ENCODE measurements at places on chromosomes 5 and 9.

- no peak for DNase-seq
Observed at GRCh38 chr5:109739741-109740728, 50.3 kb downstream of the MAN2A1 start.

- DNase-seq = no peak
Observed at GRCh38 chr5:36741128-36741527, 134.7 kb downstream of the SLC1A3 start.

GRCh38 chr9:116494815-116495634, 192.1 kb upstream of the TRIM32 start:
- no peak for DNase-seq

DNA sequence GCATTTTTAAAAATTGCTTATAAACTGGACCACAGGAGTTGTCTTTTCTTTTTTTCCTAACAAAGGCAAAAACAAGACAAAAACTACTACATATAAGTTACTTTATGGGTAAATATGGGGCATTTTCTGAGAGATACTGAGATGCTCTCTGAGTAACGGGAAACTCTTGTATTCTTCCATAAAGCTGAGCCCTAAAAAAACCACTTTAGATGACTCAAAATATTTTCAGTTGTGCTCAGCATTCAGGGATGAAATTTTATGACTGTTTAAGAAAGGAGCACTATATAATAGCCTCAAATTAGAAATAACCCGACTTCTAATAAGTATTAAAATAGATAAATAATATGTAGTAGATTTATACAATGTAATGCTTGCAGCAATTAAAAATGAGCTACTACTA, 644.5 kb downstream of the KCTD16 start:
- no peak for DNase-seq

- DNase-seq = no peak
Observed at GRCh38 chr9:116420993-116421538, 266.0 kb upstream of the TRIM32 start.

GRCh38 chr9:37542895-37543294, 33.3 kb downstream of the FBXO10 start:
- no peak for DNase-seq

- DNase-seq = no peak
Observed at GRCh38 chr5:166602271-166602670, 1689.2 kb upstream of the WWC1 start.

- no peak for DNase-seq
Observed at GRCh38 chr5:165076686-165077085, 1571.3 kb downstream of the MAT2B start.

GRCh38 chr5:145936401-145937131, at the start of gene SH3RF2:
Gene SH3RF2 (plus strand): TSS chr5:145936578. CDS start chr5:145937929, 1,351 bp downstream.
- DNase-seq = no peak

DNA sequence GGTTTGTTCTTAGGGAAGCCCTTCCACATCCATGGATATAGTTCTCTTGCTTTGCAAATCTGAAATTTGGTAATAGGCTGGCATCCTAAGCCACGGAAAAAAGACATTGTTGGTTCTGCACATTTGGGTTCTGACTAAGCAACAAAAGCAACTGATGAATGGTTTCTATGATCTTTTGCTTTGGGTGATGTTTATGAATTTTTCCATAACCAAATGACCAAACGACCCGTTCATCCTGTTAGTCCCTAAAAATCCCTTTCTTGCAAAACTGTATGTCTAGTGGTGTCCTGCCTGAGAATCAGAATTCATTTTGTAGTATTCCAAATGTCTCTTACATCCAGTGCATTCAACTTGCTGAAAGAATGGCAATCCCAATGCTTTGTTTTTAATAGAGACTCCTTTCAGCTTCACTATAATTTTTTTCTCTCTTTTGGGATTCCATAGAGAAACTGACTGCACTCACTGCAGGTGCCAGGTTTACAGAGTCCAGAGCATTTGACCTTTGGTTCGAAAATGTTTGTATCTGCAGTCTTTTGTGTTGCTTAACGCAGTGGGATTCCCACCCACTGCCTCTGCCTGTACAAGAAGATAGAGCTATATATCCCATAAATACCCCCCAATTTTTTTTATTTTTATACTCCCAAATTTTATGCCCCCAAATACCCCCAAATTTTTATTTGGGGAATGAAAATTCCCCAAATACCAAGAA, 4.7 kb downstream of the SPTAN1 start:
- no peak for DNase-seq

DNA sequence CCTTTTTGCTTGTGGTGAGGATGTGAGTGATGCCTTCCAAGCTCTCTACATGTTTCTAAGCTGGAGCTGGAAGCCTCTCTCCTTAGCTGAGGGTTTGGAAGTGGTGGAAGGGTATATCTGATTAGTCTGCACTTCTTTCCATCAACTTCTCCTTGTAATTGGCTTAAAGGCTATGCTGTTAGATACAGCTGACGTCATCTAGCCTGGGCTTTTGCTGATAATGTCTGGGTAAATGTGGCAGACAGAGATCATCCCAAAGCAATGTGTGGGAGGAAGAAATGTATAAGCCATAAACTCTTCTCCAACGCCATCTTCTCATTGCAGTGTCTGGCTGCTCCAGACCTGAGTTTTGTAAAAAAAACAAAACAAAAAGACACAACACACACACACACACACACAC, 29.3 kb downstream of the ZNF354C start:
- no peak for DNase-seq

DNA sequence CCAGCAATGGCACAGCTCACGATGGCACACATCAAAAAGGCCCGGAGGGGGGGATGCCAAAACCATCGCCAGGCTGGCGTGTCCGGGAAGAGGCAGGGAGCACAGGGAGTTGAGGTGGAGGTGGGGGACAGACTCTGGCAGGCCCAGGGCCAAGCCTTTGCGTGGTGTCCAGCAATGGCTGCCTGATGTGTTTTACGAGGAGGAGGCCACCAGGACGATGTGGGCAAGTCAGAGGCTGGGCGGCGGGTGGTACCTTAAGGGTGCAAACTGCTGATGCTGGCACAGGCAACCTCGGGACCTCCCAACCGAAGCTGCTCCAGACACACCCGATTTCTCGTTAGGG, 4.7 kb downstream of the VAV2 start:
- no peak for DNase-seq

Data from COR-L47 (cell line).